Central memory CD4-positive, alpha-beta T cell (primary cell): ENCODE measurements at places on chromosomes 12 and 14.

DNA sequence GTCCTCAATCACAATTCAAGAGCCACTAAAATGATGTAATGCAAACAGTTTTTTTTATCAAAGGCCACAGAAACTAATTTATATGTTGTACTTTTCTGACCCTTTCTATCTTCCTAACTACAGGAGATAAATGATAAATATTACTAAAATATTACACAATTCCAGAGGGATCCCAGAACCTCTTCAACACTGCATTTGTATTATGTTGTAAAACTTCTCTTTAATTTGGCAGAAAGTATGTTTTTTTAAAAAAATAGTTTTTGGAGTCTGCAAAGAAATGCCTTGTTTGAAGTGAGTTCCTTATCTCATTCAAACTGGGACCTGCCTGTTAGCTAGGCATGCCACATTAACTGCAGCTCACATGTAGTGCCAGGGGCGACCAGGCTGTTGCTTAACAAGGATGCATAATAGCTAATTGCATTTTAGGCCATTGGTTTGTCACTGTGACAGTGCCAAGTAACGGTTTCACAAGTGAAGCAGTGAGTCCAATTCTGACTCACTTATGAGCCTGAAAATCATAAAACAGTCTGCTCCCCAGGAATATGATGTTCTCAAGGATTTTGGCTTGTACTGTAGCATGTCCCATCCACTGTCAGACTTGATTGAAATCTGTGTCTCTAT lies 266.9 kb downstream of the KTN1 start:
- no peak for DNase-seq

DNA sequence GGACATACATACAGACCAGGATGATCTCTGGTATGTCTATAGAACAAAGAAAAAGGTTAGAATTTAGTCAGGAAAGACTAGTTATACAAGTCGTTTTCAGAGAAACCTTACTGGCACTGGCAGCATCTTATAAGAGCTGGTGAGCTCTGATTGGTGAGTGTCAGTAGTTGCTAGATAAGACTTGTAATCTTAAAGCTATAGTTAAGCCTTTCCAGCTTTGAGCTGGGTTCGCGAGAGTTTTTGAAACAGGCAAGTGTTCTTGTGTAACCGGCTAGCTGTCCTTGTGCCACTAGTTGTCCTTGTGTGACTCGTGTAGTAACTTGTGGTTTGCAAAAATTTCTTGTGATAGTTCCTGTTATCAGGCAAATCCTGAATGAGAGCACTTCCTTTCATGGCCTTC lies 740.9 kb downstream of the GALC start:
- no peak for DNase-seq

- DNase-seq = no peak
Observed at GRCh38 chr12:124709722-124710687, 142.6 kb upstream of the NCOR2 start.

DNA sequence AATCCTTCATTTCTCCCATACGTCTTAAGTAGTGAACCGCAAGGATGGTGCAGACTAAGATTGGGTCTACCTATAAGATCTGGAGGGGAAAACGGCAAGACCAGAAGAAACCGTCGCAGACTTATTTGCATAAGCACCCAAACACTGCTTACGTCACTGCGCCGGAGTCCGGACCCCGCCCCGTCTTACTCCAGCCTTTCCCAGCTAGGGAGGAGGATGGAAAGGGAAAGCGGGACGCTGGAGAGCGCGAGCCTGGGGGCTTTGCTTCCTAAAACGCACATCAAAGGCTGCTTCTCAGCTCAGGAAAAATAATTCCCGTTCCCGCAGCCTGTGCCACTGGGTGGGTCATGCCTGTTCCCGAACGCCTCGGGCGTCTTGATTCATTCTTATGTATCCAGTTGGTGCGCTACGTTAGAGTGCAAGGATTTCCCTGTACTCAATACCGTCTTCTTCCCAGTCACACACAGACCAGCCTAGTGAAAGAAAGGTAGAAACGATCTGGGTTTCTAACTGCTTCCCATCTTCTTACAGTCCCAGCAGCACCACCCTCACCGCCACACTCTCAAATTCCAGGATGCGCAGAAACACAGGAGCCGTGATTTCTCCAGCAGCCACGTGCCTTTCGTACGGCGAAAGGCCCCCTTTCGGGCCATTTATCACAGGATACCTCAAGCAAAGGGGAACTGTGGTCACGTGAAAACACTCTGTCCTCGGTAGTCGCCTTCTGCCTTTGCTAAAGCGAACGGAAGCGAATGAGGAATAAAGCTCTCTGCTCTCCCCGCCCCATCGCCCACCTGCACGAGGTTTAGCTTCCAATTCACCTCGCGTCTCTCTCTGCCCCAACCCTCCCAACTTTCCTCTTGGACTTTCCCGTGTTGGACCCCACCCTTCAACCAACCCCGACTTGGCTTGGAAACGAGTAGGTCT lies 1.1 kb downstream of the SLC6A15 start:
- DNase-seq = no peak

DNA sequence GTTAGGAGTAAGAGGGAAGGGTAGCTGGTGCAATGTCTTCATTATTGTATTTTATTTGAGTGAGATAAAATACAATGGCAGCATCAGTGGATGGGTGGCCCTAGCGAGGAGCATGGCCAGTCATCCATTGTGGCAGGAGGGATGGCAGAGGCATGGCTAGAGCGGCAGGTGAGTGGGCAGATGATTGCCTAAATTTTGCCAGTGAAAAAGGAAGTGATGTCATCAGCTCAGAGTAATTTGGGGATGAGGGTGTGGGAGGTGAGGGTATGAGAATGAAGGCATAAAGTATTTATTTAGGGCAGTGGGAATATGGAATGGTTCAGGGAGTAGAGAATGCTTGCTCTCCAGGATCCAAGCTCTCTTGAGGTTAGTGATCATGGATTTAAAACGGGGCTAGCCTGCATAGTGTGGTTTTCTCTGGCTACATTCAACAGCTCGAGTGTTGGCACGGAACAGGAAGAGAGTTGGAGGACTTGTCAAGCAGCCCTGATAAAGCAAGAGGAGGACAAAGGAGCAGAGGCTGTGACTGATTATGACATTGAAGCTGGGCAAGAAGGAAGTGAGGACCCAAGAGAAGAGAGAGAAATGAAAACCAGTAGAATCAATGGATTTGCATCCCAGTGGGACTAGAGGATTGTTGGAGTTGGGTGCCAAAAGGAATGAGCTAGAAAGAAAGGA lies 18.7 kb upstream of the SERPINA6 start:
- DNase-seq = no peak

DNA sequence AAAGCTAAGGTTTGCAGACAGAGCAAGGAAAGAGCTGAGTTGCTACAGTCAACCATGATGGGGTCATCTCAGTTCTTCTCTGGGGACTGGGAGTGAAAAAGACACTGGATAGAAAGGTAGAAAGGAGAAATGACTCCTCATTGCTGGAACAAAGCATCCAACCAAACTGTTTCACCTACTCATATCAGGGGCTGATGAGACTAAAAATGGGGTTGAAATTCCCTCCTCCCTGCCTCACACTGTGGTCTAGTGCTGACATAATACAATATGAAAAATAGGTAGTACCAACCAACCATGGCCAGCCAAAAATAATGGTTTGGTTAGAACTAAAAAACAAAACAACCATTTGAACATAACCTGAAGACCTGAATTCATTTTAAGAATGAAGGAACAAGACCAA lies 220.7 kb downstream of the DPF3 start:
- DNase-seq = no peak

DNA sequence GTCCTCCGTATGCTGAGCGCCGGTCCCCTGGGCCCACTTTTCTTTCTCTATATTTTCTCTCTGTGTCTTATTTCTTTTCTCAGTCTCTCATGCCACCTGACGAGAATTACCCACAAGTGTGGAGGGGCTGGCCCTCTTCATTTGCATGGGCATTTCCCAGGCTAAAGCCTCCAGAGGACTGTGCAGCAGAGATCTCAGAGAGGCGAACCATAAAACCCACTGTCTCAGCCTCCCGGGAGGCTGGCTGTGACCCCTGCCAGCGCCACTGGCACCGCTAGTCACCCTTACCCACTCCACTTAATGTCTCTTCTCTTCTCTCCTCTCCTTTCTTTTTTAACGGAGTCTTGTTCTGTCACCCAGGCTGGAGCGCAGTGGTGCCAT lies 7.1 kb upstream of the SERPINA9 start:
- no peak for DNase-seq

GRCh38 chr12:7354529-7354928 lies 50.7 kb downstream of the ACSM4 start:
- DNase-seq = no peak

- DNase-seq = no peak
Observed at GRCh38 chr12:52787324-52788191, 8.4 kb downstream of the KRT3 start.

DNA sequence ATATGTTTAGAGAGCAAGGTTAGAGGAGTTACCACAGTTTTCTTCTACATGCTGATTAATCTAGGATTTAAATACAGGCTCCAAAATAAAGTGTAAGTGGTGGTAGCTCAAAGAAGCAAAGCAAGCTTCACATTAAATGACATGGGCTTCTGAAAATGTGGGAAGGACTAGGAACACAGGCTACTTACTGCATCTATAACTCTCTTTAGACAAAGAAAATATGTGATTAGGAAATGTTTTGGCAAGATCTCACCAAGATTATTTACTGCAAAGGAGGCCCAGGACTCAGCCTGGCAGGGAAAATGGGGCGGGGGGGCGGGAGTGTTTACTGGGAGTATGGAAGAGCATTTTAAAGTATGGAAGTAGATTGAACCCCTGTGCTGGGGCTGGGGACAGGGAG lies 39.4 kb downstream of the ETV6 start:
- DNase-seq = no peak

- DNase-seq = no peak
Observed at GRCh38 chr14:26282578-26282977, 315.3 kb downstream of the NOVA1 start.

DNA sequence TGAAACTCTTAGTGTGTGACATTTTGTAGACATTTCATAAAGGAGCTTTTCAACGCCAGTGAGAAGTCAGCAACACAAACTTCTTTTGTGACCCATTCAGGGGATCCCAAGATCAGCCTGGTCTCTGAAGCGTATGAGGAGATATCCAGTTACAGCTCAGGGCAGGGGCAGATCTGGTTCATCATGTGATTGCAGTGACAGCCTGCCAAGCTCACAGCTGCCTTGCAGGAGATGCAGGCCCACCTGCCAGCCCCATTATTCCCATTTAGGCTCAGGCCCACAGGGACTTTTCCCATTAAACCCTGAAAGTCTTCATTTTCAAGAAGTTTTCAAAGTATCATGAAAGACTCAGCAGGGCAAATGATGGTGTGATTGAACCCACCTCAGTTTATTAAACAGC lies 38.3 kb downstream of the SRGAP1 start:
- DNase-seq = no peak

DNA sequence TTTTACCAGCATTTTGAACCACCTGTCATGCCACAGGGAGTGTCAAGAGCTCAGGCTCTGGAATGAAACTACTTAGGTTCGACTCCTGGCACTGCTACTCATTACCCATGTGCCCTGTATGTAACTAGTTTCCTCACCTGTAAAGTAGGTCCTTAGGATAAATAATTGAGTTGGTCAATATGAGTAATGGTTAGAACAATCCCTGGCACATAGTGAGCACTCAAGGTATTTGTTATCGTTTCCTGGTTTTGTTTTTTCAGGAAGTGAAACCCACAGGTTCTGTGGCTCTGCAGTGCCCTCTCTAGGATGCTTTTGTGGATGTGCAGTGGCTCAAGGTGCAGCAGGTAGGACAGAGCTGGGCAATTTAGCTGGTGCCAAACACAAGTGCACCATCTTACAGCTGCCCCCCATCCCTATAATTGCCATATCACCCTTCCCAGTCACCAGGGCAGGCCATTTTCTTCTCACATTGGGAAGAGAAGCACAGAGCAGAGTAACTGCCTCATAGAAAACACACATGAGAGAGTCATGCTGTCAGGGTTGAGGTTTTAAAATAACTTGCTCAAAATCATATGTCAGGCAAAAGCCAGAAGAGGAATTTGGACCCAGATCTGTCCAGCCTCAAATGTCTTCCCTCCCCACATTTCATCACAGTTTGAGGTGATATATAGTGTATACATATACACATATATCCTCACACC lies 297.5 kb downstream of the RPAP3 start:
- peak; percentile 27 for DNase-seq

- DNase-seq = peak; percentile 2
Observed at GRCh38 chr14:91649930-91650329, 82.0 kb downstream of the CATSPERB start.

- DNase-seq = no peak
Observed at GRCh38 chr14:24399999-24400718, 1.4 kb downstream of the NYNRIN start.

- no peak for DNase-seq
Observed at GRCh38 chr14:66514213-66514612, 6.3 kb downstream of the GPHN start.

DNA sequence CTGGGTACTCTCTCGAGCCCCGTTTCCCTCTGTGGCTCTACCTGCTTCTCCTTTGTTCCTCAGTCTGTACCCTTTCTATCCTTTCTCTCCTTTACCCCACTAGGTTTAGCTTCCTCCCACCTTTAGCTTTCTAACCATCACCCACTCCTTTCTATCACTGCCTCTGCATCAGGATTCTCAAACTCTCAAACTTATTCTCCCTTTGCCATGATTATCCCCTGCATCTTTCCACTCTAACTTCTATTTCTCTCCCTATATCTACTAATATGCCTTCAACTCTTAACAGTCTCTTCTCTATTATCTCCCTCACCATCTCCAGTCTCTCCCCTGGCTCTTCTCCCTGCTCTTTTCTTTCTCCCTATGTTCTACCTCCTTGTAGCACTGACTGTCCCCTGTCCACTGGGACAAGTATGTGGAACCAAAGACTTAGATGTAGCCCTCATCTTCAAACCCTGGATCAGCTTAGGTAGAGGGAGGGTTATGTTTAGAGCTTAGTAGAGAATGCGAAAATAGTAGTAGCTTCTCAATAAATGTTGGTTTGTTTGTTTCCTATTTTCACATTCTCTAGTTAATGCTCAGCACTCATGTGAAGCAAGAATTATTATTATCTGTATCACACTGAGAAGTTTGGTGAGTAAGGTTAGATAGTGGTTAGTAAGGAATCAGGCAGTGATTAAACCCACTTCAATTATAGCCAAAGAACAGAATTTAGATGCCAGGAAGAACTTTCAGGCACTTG lies 3.4 kb downstream of the GDF11 start:
- DNase-seq = no peak

DNA sequence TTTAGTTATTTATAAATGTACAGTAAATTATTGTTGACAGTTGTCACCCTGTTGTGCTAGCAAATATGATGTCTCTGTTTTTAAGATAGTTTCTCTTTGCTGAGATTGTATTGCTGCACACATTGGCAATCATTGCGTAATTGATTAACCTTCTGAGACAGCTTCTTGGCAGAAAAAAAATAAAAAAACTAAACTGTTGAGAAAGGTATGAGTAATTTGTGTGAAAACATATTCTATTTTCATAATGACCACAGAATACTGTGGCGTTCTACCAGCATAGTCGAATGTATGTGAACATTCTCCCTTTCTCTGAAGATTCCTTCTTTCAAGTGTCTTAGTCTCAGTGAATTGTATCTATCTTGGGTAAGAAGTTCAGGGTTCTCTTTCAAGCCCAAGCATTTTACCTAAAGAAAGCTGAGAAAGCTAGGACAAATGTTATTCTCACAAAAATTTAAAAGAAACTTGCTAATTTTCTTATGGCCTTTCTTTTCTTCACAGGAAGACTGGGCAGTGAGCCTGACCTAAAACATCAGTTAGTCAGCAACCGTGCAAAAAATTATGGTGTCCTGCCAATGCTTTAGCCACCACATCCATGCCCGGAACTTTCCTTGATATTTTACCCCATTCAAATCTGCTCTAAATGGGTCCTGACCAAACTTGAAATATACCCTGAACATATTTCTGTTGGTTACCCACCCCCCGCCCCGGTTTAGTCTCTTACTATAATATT lies 69.0 kb upstream of the REP15 start:
- DNase-seq = no peak

- DNase-seq = no peak
Observed at GRCh38 chr14:26163761-26164160, 434.1 kb downstream of the NOVA1 start.
